ENCODE measurements at places on chromosomes 3 and 15.

- DNase-seq, result no peak
Observed at GRCh38 chr3:161212171-161212771, 8.8 kb upstream of the NMD3 start.

- DNase-seq, result no peak
Observed at GRCh38 chr15:25439369-25439836, 579 bp upstream of the UBE3A start.

DNA sequence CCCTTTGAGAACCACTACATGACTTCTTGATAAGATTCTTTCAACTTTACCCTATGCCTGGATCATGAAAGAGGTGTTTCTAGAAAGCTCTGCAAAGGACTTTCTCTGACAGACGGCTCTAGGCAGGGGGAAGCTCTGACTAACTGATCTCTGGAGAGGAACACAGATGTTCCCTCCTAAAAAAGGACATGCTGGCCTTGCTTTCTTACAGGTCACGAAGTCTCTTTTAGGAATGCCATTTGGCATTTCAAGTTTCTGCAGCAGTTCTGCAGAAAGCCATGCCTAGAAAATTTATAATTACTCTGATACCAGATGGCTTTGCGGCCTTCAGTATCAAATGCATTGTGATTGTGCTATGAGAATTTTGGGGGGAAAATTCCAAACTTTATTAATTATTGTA, 275.4 kb upstream of the CTDSPL start:
- no peak for DNase-seq

DNA sequence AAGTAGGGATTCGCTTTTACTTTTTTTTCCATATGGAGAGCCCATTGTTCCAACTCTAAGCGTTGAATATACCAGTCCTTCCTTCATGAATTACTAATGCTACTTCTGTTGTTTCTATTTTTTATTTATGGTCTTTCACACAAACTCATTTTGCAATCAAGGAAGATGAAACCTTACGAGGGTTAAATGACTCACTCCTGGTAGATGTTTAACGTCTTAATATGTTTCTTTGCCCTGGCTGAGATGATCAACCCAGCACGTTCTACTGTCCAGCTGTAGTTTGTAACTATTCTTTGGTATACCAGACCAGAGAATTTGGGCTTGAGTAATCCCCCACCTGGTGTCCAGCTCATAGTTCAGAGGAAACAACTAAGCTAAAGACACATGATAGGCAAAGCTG, 23.1 kb downstream of the CDCP1 start:
- DNase-seq, result no peak

GRCh38 chr3:38805765-38806386, 10.1 kb downstream of the SCN10A start:
- DNase-seq, result no peak

GRCh38 chr3:169686874-169687273, 23.4 kb upstream of the MECOM start:
- no peak for DNase-seq

DNA sequence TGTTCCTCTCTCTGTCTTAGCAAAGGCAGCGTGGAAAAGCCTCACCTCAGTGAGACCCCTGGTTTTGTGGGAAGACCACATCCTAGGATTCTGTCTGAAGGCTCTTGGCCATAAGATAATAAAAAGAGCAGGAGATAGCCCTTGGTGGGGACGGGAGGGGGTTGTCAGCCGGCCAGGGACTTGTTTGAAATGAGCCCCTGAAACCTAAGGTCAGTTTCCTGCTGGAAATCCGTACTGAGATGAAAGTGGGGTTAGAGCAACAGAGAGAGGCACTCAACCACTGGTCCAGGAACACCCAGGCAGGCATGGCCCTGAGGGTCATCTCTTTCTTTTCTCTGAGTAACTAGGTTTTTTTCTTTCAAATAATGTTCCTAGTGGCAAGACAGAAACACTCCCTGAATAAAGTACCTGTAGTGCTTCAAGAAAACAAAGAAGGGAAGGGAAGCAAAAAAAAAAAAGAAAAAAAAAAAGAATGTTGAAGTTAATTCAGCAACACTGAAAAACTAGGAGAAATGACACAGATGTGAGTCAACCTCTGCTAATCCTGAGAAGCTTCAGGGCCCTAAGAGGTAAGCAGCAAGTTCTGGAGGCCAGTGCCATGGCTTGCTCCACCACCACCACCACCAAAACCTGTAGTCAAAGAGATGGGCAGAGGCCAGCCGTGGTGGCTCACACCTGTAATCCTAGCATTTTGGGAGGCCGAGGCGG, 3.2 kb downstream of the ITGB5 start:
- no peak for DNase-seq

- no peak for DNase-seq
Observed at GRCh38 chr3:116950301-116951055, 240.9 kb downstream of the TUSC7 start.

DNA sequence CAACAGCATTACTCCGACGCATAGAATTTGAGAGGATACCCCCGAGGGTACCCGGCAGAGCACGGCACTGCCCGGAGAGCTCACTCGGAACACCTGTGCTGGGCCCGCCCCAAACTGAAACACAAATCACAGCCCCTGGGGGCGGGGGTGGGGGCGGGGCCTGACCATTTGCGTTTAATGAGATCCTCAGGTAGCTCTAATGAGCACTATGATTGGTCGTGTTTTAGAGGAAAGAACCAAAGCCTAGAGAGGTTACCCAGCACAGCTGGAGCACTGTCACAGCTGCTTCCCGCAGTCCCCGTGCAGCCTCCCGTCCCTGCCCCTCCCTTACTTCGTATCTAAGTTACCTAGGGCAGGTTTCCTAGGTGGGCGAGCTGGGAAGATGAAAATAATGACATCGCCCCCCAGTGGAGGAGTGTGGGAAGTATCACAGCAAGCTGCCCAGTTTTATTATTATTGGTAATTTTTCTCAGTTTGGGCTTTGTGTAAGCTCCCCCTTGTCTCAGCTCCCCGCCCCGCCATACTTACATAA, 187.1 kb downstream of the PDE8A start:
- peak; percentile 8 for DNase-seq

DNA sequence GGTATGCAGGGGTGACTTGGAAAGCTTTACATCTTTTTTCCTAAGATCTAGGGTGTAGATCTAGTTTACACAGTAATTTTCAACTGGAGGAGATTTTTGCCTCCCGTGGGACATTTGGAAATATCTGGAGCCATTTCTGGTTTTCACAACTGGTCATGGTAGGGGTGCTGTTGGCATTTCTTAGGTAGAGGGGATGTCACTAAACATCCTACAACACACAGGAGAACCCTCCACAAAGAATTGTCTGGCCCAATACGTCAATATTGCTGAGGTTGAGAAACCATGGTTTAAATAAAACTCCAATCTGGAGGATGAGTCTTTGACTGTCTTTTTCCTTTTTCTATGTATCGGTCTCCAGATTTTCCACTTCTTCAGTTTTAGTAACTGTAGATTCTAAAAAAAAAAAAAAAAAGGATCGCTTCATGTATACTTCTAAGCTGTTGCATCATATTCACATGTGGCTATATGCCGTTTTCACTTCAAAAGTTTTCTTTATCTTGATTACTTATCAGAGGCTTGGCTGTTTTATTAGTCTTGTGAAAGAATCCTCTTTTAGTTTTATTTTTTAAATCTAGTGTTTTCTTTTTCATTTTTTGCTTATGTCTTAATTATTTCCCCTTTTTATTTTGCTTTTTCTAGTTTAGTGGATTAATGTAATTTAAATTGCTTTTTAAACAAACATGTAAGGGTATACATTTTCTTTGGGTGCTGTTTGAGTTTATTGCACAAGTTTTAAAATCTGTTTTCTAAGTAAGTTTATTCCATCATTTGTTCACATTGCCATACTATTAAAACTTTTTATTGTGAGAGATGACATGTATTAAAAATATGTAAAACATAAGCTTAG, 21.2 kb downstream of the UBE2Q2 start:
- DNase-seq, result no peak

DNA sequence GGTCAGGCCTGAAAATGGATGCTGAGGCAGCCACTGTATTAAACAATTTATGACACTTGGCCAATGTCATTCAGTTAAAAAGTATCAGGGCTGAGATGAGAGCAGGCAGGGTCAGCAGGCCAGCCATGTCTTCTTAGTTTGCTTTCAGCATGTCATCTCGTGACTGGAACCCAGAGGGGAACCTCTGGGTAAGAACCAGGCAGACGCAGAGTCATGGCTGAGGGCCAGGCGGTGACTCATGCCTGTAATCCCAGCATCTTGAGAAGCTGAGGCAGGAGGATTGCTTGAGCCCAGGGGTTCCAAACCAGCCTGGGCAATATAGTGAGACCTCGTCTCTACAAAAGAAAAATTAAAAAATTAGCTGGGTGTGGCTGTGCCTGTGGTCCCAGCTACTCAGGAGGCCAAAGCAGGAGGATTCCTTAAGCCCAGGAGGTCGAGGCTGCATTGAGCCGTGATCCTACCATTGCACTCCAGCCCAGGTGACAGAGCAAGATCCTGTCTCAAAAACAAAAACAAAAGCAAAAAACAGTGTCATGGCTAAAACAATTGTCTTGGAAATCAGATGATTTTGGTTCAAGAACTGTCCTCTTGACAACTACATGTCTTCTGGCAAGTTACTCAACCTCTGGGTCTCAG, 11.7 kb downstream of the BCL2L10 start:
- DNase-seq, result no peak

GRCh38 chr15:25880411-25880810, 17.3 kb upstream of the ATP10A start:
- no peak for DNase-seq

GRCh38 chr15:86164232-86164898, 84.7 kb downstream of the AGBL1 start:
- DNase-seq, result no peak

DNA sequence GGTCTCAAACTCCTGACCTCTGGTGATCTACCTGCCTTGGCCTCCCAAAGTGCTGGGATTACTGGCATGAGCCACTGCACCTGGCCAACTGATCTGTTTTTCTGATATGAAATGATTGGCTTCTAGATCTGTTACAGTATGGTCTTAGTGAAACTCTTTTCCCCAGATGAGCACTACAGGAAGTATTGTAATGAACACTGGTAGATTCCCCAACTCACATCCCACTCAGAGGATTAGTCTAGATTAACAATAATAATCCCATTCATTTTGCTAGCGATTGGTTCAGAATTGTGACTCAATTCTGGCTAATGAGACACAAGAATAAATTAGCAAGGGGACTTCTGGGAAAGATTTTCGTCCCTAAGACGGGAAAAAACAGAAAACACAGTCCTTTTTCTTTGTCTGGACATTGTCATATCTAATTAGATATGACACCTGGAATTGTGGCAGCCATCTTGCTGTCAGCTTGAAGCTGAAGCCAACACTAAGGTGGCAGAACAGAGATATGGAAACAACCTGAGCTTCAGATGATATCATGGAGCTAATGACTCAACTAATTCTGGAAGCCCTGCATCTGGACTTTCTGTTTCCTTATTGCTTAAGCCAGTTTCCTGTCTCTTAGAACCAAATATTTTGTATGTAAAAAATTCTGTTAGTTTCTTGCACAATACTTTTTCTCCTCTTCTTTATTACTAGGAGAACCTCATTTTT, 17.4 kb upstream of the NPTN start:
- DNase-seq, result no peak

- DNase-seq, result no peak
Observed at GRCh38 chr3:196803891-196804468, 63.7 kb upstream of the SENP5 start.

GRCh38 chr3:127456471-127457093, 134.0 kb downstream of the TPRA1 start:
- no peak for DNase-seq

GRCh38 chr3:195032955-195033354, 238.0 kb downstream of the XXYLT1 start:
- no peak for DNase-seq

- DNase-seq, result no peak
Observed at GRCh38 chr15:57923306-57923705, 142.2 kb downstream of the ALDH1A2 start.

DNA sequence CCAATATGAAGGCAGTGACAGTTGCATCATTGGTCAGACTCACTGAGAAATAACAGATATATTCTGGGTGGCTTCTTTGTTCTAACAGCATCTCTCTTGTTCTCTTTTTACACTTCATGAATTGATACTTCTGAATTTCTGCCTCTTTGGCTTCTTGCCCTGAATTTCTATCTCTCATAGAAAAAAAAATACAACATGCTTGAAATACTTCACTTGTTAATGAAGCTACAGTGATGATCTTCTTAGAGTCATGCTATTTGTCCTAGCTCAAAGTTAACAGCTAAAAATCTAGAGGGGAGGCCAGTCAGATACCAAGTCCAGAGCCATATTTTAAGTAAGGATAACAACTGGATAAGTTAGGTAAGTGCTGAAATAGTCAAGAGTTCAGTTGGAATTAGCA, 597.2 kb upstream of the AGTR1 start:
- DNase-seq, result no peak

DNA sequence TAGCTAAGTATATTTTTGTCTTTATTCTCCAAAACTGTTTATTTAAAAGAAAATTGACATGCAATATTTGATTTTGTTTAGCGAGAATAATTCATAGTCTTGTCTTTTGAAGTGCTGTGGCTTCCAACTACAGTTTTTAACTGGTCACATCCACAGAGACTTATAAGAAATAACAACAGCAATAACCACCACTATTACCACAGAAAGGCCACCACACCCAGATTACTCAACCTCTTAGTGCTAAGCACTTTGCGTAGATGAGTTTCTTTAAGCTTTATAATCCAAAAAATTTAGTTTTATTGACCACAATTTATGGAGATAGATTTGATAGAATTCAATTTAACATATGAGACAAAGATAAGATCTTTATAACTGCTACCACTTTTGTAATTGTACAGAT, 468.4 kb upstream of the UBE2E2 start:
- DNase-seq, result no peak

DNA sequence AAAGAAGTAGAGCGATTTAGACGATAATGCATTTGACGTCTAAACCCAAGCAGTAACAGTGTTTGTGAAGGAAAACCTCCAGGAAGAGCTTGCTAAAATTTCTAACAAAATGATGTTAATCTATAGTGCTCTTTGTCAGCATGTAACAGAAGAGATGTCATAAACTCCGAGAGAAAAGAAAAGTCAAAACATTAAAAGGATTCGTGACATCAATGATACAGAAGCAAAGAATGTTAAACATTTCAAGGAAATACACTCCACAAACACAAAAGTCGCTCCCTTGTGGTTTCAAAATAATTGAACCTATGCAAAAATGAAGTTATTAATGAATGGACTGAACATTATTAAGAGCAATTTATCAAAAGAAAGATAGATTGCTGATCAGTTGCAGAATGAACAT, 27.9 kb downstream of the AADAC start:
- no peak for DNase-seq

GRCh38 chr15:101020945-101021344, 101.8 kb downstream of the LRRK1 start:
- DNase-seq, result no peak

- no peak for DNase-seq
Observed at GRCh38 chr3:56291953-56292352, 176.3 kb downstream of the ERC2 start.

DNA sequence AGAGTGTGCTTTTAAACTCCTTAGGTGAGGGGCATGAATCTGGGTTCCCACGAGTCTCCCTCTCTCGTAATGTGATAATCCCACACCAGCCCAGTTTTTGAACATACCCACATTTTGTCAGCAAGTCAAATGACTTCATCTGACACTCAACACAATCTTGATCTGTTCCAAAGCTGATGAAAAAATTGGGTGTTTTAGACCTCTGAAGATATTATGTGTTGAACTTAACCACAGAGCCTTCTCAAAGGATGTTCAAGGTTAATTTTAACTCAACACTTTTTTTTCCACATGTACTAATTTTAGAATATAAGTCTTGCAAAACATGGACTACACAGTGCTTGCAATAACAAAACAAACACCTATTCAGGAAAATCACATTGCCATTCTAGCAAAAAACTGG, 123.1 kb downstream of the TGFBR2 start:
- DNase-seq, result no peak
